ENCODE measurements at places on chromosomes 11 and 22.

DNA sequence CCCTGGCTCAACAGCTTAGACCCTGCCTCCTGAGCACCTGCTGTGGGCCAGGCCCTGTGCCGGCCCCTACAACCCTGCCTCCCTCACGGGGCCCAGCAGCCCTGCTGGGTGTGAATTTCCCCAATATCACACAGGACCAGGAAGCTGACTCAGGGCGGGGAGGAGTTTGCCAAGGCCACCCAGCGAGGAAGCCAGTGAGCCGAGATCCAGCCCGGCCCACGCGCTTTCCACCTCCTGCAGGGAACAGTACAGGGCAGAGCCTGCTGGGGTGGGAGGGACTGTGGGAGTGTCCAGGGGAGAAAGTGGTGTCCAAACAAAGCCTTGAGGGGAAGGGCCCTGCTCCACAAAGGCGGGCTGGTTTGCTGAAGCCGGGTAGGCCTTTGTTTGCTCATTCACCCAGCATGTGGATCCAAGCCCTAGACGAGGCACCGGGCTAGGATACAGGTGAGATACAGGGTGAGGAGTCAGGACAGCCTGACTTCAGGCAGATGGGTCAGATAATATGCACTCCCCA, 26.8 kb downstream of the RPL3 start:
- DNase-seq, result peak; percentile 98

DNA sequence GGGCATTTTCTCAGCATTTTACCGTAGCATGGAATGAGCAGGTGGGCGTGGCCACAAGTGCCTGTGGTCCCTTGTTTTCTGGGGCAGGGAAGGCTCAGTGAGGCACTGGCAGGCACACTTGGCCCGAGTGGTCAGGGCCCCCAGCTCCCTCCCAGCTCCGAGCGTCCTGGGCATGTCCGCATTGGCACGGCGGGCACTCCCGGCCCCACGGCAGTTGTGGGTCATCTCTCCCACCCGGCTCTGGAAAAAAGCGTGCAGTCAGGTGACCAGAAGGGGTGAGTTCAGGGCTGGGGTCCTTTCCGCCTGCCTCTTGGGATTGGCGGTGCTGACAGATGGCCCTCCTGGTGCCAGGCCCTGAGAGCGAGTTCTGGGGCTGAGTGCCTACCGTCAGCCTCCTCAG, 55.8 kb downstream of the GRAMD4 start:
- no peak for DNase-seq

DNA sequence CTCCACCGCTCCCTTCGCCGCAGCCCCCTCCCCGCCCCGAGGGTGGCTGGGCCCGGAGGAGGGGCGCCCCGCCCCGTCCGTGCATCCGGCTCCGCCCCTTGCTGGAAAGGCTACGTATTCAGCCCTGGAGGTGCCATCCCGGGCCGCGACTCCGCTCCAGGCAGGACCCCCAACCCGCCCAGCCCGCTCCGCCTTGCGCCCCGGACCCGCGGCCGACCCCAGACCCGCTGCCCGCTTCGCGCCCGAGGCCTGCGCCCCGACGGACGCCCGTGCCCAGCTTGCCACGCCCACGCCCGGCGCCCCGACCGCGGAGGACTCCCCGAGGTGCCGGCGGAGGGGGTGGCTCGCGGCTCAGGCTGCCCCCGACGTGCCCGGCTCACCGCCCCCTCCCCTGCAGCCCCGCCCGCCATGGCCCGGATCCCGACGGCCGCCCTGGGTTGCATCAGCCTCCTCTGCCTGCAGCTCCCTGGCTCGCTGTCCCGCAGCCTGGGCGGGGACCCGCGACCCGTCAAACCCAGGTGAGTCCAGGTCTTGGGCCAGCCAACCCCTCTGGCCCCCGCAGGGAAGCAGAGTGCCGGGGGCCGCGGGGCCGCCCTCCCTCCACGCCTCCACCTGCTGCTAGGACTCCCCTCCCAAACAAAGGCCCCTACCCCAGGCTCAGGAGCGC, at the start of gene ADM2:
Gene ADM2 (plus strand): TSS at position 104 of the 667 bp plus-strand sequence. CDS start 305 bp downstream, at position 409.
- peak; percentile 55 for DNase-seq

GRCh38 chr11:123111465-123111864, 49.5 kb upstream of the HSPA8 start:
- peak; percentile 49 for DNase-seq

GRCh38 chr11:23423104-23423503, 562.8 kb upstream of the CCDC179 start:
- no peak for DNase-seq

DNA sequence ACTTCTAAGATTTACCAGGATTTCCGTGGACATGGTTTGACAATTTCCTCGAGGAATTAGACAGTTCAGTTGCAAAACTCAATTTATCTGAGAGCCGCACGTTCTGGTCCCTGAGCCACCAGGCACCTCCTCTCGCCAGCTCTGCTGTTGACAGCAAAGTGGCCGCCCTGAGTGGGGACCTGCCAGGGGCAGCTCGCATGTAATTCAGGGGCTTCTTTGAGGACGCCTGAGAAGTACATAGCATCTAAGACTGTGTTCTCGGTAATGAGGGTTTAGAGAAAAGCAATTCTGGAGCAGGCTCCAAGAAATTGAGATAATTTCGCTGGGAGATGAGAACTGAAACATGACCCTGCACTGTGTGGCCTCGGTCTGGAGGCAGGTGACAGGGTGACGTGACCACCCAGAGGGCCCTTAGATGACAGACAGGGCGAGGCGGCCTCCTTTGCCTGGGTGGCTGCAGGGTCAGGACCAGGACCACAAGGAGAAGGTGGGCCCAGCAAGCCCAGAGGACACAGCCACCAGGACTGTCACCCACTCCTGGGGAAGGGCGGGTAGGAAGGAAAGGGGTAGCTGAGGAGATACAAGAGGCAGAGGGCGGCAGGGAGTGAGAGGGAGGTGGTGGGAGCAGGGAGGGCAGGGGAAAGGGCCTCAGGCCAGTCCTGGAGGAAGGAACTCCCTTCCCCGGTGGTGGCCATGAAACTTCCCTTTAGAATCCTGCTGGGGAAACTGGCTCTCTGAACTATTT, 55.0 kb downstream of the RTL6 start:
- DNase-seq, result no peak

DNA sequence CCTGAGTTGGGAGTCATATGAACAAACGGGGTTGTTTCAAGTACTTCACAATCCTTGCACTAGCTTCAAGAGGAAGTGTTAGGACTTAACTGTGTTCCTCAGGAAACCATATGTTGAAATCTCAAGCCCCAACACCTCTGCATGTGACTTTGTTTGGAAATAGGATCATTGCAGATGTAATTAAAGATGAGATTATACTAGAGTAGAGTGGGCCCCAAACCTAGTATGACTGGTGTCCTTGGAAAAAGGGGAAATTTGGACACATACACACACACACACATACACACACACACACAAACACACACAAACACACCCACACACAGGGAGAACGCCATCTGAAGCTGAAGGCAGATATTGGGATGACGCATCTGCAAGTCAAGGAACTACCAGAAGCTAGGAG, 6.4 kb upstream of the CEP295 start:
- DNase-seq, result peak; percentile 75

Data from suppressor macrophage treated with lipopolysaccharide for 1 hour (primary cell).